Stimulated activated CD4-positive, alpha-beta T cell treated with anti-CD3 and anti-CD28 coated beads, Interleukin-2, amount 100 ng/mL, for 48 hours (primary cell): ENCODE measurements at places on chromosomes 5 and 9.

GRCh38 chr9:19947996-19948395 lies 159.2 kb upstream of the SLC24A2 start:
- DNase-seq, result no peak

- DNase-seq, result no peak
Observed at GRCh38 chr9:108642871-108643270, 212.9 kb downstream of the ACTL7B start.

GRCh38 chr5:137032929-137033328 lies 466.2 kb downstream of the SPOCK1 start:
- no peak for DNase-seq

DNA sequence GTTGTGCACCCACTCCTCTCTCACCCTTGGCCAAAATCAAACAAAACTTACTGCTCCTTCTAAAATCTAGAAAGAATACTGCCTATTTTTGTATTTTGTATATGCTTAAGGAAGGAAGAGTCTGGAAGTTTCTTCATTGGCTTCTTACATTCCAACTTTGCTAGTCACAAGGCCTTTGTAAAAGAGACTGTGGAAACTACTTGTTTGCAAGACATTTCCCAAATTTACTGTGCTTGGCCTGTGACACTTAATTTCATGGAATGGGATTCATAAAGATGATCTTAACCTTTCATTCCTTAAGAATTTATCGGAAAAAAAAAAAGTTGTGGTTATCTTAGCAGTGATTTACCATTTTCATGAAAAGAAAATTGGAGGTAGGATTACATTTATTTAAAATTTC lies 208.9 kb downstream of the VPS13A start:
- DNase-seq, result no peak

DNA sequence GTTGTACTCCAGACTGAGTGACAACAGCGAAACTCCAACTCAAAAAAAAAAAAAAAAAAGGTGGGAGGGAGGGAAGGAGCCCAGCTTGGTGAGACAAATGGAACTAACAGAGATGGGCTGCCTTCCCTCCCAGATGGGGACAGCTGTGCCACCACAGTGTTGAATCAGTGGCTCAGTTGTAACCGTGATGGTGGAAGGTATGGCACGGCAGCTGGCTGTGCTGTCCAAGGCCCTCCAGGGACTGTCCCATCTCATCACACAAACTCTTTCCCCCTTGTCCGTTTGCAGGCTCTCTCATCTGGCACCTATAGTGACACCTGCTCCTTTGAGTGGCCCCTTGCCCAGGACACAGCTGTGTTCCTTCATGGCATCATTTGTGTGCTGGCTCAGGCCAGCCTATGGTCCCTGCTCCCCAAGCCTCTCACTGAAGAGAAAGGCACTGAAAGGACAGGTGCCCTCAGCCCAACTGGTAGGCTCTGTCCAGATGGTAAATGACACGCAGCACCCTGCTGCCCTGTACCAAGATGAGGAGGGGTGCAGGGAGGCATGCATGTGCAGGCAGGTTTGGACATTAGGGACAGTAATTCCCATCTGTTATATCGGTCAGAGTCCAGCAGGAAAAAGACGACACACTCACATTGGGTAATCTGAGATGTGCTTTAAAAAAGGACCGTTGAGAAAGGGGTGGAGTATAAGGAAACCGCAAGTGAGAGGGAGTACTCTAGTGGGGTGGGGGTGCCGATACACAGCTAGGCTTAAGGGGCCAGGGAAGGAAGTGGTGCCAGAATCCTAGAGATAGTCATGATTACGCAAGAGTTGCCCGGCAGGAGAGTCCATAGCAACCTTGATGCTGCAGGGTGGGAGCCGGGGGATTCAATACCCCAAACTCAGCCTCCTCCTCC lies 4.3 kb downstream of the SMIM33 start:
- DNase-seq, result no peak

GRCh38 chr9:92740009-92740408 lies 24.6 kb downstream of the BICD2 start:
- DNase-seq, result no peak
